ENCODE measurements at places on chromosomes 16 and 17. TPM values are rescaled to one million over a fixed set of nuclear protein-coding genes. Genes with fewer than 3 reads are reported as not detected.

Gene OR1F1
- total RNA-seq: not detected

Gene CTNS
- total RNA-seq: 26.5 TPM

Gene PPP1R9B
- total RNA-seq: 20.3 TPM

Gene HCRT
- not detected for total RNA-seq

Gene NPIPB4
- 69.8 TPM for total RNA-seq

Gene NTN3
- not detected for total RNA-seq

Gene MT3
- not detected for total RNA-seq

Gene SMIM5
- total RNA-seq: not detected

Gene RDM1
- not detected for total RNA-seq

Gene DOC2A
- total RNA-seq: not detected

Gene WSCD1
- 0.16 TPM for total RNA-seq

Gene SLFN11
- 65.2 TPM for total RNA-seq

Gene ARL5C
- total RNA-seq: not detected

Gene ITGA2B
- 0.44 TPM for total RNA-seq

Gene EPX
- not detected for total RNA-seq

Gene KRT12
- not detected for total RNA-seq

Gene ATP1B2
- 0.38 TPM for total RNA-seq

Gene ABCC11
- not detected for total RNA-seq

Gene CDC6
- 0.16 TPM for total RNA-seq

Gene SAT2
- 87.6 TPM for total RNA-seq

Gene ACE
- total RNA-seq: 5.7 TPM

Gene P2RX5
- total RNA-seq: 0.68 TPM

Gene OMG
- 6.5 TPM for total RNA-seq

Gene ABAT
- 4.9 TPM for total RNA-seq

Gene RND2
- total RNA-seq: 0.22 TPM

Gene TP53TG3D
- not detected for total RNA-seq

Gene MMP28
- total RNA-seq: 39.6 TPM

Gene SULT1A4
- total RNA-seq: 26.6 TPM

Gene C17orf113
- total RNA-seq: 1.7 TPM

Gene IL17C
- not detected for total RNA-seq

Gene SPAG7
- total RNA-seq: 67.6 TPM

Gene STX1B
- total RNA-seq: 0.49 TPM

Gene TSNAXIP1
- 1.0 TPM for total RNA-seq

Gene KRT23
- not detected for total RNA-seq

Gene TBC1D16
- total RNA-seq: 43.9 TPM

Gene C17orf75
- 7.8 TPM for total RNA-seq

Gene CCL7
- total RNA-seq: 0.66 TPM

Gene PRAC1
- total RNA-seq: not detected

Gene ALOX15
- total RNA-seq: 3.3 TPM

Gene MAP2K6
- 10.0 TPM for total RNA-seq

Gene UTS2R
- total RNA-seq: not detected

Gene CDYL2
- total RNA-seq: 10.7 TPM

Gene KRT33B
- total RNA-seq: not detected

Gene MFAP4
- total RNA-seq: 138 TPM

Gene NUDT7
- total RNA-seq: 16.7 TPM

Gene ZFP3
- total RNA-seq: 5.9 TPM

Gene SEZ6L2
- 0.75 TPM for total RNA-seq

Gene METTL2A
- total RNA-seq: 21.5 TPM
